Hypothalamus (tissue), 51 donors: ENCODE measurements at places on chromosomes 2 and 18.

DNA sequence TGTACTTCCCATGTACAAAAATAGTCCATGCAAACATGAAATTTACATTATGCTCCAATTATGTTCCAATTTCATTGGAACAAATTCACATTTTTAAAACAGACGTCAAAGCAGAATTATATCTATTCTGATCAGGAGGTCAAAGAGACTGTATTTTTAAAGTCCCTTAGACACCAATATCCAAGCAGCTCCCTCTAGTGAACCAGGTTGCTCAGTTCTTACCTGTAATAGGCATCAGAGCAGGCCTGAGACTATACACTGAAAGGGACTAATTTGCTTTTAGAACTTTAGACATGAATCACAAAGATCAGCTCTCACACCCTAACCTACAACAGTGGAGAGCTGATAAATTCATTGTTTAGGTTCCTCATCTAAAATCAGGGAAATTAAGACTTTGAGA is 273.9 kb downstream of the MBD2 start:
- DNase-seq: no peak

DNA sequence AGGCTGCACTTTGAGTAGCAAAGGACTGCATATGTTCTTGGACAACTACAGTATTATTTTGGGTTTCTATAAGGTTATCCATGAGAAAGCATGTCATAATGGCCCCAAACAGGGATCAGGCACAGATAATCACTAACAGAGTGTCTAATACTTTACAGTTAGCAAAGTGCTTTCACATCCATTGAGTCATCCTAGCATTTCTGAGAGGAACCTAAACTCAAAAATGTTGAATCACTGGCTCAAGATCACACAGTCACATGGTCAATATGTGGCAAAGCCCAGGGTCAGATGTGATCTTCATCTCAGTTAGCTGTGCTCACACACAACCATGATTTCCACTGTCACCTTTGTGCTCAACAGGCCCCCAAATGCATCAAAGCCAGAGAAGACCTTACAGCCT is 156.1 kb upstream of the VRK2 start:
- no peak for DNase-seq

GRCh38 chr2:146853741-146854444 is 990.9 kb upstream of the ACVR2A start:
- no peak for DNase-seq

- no peak for DNase-seq
Measured at GRCh38 chr2:1091895-1092585, 141.4 kb downstream of the SNTG2 start.

DNA sequence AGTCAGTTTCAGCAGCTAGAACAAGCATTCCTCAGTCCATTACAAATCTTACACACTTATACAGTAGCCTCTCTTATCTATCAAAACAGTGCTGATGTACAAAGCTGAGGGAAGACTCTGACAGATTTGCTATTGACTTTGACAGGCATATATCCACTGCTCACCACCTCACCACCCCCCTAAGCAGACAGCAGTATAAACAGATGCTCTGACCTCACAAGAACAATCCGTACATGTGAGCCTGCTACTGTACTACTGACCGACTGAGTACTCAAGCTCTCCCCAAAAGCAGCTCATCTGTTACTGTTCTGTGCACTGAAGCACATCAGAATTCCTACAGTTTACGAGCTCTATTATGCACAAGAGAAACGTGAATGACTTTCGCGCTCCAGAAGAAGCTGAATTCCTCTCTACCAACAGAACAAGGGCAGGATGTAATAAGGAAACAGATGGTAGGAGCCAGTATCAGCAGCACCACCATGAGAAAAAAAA is 95.6 kb upstream of the PDE1A start:
- DNase-seq: no peak

DNA sequence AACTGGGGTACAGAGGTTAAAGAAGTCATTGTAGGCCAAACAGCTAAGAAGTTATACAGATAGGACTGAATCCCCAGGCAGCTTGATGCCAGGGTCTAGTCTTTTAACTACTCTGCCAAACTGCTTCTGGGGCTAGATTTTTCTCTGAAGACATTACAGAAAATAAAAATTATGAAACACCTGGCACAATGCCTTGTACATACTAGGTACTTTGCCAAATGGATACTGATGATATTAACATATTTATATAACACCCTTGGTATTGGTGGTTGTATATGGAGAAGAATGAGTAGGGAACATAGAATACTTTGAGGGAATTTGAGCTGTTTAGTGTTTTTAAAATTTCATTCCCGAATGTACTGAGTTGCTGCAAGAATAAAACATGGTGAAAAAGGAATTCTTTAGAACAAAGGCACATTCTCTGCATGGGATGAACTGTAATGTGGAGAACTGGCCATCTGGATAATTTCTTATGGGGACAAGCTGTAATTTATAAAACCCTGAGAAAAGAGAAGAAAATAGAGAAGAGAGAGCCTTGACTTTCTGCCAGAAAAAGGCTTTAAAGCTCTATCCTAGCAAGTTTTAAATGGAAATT is 210.9 kb upstream of the TMEM200C start:
- DNase-seq: no peak

DNA sequence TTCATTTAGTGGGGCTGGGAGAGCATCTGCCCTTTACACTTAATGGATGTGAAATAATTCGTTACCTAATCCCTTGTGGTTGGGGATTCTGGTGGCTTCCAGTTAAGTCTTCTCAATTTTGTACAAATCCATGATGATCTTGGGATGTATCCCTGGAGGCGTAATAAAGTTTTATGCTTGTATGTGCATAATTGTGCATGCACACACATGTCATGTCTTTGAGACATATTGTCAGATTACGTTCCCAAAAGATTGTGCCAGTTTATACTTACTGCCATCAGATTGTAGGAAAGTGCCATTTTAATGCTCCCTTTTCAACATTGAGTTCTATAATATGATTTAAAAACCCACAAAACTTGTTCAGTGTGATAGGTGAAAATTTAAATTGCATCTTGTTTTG is 60.8 kb downstream of the CHRNA1 start:
- no peak for DNase-seq

DNA sequence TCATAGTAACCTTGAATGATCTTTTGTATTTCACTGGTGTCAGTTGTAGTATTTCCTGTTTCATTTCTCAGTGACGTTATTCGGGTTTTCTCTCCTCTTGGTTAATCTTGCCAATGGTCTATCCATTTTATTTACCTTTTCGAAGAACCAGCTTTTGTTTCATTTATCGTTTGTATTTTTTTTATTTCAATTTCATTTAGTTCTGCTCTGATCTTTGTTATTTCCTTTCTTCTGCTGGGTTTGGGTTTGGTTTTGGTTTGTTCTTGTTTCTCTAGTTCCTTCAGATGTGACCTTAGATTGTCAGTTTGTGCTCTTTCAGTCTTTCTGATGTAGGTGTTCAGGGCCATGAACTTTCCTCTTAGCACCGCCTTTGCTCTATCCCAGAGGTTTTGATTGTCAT is 36.7 kb downstream of the SP140 start:
- no peak for DNase-seq

DNA sequence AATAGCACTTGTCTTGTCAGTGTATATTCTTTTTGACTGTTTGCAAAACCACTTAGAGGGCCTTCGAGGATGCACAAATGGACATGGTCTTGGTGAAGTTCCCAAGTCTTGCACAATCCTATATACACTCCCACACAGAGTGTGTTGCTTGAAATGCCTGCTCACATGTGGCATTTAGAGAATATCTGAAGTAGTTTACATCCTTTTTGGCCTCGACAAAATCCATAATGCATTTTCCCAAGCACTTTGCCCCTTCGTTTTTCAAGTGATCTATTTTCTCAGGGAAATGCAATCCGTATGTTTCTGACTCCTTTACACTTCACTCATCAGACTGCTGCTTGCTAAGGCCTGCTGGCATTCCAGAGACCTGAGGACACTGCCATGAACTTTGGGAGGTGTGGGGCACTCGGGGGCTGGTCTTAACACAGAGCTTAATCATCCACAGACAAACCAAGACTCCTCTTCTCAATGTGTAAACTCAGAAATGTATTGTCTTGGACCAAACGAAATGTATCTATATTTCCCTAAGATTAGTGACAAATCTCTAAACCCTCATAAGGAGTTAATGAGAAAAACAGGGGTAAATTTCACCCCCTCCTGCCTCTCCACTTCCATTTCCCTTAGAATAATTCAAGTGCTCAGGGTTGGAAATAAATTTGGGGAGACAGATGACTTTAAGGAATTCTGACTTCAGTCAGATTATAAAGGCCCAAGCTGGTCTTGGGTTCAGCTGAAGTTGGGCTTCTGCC is 219.3 kb upstream of the APCDD1 start:
- no peak for DNase-seq

DNA sequence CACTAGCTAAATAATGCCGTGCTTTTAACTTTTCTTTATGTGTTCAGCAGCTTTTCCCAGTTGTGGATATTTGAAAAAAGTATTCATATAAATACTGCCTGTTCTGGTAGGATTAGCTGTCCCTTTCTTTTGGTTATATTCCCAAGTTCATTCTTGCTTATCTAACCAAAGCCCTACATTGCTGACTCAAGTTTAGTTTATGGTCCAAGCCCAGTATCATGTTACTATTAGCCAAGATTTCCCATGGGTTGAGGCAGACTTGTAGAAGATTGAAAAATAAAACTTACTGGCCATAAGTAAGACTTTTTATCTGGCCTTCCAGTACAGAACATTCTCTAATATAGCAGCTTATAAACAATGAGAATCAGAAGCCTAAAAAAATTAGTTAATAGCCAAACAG is 49.7 kb upstream of the NFE2L2 start:
- DNase-seq: no peak

DNA sequence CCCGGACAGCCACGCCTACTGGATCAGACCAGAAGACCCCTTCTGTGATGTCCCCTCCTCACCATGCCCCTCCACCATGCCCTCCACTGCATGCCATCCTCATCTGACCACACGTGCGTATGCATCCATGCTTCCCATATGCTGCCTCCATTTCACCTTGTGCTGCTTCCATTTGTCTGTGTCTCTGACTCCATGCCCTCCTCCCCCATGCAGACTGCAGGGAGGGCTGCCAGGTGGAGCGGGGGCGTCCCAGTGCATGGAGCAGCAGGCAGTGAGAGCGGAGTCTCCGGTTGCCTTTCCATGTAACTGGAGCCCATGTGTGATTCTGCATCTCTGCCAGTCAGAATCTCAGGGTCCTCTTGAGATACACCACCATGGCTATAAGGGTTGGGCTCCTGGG is 52.6 kb downstream of the COA5 start:
- DNase-seq: no peak

- no peak for DNase-seq
Measured at GRCh38 chr2:139746901-139747300, 966.7 kb upstream of the NXPH2 start.

DNA sequence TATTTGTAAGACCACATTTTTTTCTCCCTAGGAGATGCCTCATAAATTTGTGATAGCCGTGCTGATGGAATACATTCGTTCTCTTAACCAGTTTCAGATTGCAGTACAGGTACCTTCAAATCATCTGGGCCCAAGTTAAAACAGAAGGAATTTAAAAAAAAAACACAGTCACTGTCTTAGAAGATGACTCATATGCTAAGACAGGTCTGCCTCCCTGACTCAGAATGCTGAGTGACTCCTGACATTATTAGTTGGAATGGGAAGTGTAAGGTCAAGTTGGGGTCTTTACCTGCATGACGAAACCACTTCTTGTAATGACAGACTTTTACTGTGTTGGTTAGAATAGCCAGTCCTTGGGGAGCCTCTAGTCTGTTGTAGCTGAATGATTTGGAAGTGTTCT is 26.3 kb downstream of the RMC1 start:
- DNase-seq: no peak
